LoVo (cell line): ENCODE measurements at places on chromosomes 1 and 21.

DNA sequence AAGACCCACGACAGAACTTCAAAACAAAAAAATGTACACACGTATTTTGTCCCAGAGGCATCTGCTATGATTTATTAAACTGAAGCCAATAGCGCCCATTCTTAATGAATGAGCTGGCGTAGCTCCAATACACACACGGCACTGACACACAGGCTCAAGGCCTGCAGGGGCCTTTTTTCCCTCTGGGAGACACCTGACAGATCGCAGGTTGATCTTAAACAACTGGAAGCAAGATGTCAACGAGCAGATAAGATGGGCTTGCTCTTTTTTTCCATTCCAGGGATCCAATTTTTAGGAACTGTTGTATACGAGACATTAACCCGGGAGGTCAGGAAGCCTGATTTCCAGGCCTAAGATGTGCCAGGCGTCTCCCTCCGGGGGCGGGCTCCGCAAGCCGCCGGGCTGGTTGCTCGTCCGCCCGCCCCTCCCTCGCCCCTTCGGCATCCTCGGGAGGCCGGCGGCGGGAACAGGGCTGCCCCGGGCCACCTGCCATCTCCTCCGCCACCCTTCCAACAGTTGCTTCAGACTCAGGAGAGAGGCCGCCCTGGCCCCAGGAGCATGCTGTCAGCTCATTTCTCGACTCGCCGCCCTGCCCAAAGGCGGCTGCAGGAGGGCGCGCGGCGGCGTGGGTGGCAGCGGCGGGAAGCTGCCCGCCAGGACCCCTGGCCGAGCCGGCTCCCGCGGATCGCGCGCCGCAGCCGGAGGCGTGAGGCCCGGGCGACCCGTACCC is 735 bp downstream of the TTC13 start:
- peak; percentile 39 for DNase-seq

- no peak for DNase-seq
Observed at GRCh38 chr1:7325254-7325653, 445.8 kb upstream of the VAMP3 start.

- DNase-seq = peak; percentile 19
Observed at GRCh38 chr1:218164930-218165700, 120.0 kb upstream of the RRP15 start.

GRCh38 chr1:118254491-118255425 is 69.7 kb upstream of the SPAG17 start:
- DNase-seq = no peak

GRCh38 chr1:31031330-31032143 is 34.0 kb downstream of the PUM1 start:
- no peak for DNase-seq

DNA sequence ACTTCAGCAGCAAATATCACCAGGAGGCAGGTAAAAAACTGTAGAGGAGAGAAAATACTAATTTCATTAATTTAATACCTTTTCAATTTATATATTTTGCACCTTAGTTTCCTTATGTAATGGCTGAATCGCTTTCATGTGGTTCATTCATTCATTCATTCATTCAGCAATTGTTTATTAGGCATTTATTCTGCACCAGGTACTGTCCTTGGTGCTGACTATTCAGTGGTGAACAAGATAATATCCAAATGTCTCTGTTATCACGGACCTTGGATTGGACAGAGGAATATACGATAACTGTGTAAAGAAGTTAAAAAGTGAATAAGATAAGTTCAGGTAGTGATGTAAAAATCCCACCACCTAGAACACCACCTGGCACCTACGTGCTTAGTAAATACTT is 28.8 kb downstream of the TSPAN2 start:
- DNase-seq = no peak

DNA sequence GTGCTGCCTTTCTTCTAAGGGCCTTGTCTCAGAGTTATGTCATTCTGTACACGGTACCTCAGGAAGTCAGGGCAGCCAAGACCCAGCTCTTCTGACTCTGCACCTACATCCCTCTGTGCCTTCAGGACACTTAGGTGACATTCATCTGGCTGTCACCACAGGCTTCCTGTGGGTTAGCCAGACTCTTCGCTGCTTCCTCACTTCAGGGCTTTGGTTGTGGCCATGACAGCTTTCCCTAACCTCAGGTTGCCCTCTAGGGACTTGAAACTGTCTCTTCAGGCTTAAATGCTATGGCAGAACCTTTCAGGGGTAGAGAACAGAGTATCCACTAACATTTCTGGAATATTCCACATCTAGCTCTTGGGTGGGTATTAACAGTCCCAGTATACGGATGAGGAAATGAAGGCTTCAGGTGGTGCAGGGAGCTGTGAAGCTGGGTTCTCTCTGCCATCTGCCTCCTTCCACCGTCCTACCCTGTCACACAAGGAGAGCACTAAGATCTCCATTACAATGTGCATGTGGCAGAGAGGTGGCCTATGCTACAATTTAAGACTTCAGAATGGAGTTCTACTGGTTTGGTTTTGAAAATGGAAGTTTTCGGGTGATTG is 9.9 kb downstream of the TSSK3 start:
- DNase-seq = no peak

- DNase-seq = no peak
Observed at GRCh38 chr21:25750085-25750484, 15.3 kb downstream of the GABPA start.

DNA sequence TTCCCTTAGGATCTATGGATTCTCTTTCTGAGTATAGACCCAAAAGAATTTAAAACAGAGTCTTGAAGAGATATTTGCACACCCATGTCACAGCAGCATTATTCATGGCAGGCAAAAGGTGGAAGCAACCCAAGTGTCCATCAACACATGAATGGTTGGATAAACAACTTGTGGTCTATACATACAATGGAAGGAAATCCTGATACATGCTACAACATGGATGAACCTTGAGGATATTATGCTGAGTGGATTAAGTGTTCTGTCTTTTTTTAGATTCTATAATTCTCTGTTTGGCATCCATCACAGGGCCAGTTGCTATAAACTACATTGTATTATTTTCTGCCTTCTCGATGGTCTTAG is 39.8 kb downstream of the PTPN14 start:
- DNase-seq = no peak

GRCh38 chr1:207811319-207811718 is 59.5 kb downstream of the CD46 start:
- DNase-seq = no peak

- no peak for DNase-seq
Observed at GRCh38 chr1:231139659-231140654, 21.9 kb upstream of the TRIM67 start.

GRCh38 chr1:236507022-236507700 is 16.6 kb upstream of the LGALS8 start:
- DNase-seq = no peak

DNA sequence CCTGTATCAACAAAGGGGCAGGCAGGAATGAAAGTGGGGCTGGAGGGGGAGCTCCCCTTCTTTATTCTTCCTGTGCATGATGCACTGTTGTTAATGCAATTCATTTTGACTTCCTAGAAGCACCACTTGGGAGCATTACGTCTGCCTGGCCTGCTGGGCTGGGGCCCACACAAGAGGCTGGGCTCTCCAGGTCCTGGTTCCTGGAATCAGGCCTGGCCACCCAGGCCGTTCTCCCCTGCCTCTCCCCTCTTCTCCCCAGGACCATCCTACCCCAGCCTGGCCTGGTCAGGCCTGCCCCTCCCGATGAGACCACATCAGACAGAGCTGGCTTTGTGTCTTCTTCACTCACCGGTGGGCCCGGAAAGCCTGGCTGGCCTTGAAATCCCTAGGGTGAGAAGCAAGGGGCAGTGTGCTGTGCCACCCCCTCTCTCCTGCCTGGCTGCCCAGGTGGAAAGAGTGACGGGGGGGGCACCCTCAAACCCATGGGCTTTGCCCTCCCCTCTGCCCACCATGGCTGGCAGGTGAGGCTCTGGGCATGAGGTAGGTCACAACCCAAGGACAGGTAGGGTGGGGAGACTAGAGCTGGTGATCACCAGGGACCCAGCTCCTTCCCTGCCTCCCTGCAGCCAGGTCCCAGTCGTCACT is 20.7 kb upstream of the PEF1 start:
- no peak for DNase-seq

DNA sequence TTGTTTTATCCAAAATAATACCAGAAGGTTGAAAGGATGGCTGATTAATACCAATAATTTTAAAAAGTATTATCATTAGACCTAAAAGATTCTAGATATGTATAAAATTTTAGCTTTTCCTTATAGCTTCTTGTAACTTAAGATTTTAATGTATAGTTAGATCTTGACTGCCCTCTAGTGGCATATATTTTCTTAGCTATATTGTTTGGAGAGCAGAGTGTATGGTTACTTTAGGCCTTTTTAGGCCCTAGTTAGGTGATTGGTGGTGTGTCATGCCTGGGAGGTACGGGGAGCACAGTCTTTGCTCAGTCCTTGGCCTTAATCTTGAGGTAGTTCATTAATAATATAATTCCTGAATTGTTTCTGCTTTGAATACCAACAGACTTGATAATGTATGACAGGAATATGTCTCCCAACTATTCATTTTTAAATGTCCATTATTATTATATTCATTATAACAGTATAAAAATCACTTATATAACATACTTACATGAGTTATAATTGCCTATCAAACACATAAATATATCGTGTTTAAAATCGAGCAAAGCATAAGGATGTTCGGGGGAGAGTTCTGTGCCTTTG is 328.4 kb downstream of the ZP4 start:
- peak; percentile 75 for DNase-seq

- no peak for DNase-seq
Observed at GRCh38 chr1:183219616-183220009, 33.5 kb downstream of the LAMC2 start.

DNA sequence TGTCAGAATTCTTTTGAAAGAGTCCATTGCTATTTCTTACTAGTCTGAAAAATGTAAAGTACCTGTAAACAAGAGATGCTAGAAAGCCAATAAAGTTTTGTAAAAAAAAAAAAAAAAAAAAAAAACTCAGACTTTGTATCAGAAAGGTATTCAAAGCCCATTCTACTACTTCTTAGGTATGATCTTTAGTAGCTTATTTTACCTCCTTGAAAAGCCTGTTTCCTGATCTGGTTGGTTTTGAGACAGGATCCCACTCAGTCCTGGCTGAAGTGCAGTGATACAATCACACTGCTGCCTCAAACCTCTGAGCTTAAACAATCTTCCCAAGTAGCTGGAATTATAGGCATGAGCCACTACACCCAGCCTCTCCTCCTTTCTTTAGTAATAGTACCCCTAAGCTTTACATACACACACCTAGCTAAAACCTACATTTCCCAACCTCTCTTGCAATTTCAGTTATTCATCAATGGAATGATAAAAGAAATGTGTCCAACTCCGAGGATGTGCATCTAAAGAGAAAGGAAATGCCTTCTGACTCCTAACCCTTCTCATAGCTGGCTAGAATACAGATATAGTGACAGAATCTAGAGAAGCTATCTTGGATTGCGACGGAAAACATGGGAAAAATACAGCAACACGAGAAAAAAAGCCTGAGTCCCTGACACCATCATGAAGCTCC is 30.6 kb downstream of the EPS15 start:
- DNase-seq = no peak

DNA sequence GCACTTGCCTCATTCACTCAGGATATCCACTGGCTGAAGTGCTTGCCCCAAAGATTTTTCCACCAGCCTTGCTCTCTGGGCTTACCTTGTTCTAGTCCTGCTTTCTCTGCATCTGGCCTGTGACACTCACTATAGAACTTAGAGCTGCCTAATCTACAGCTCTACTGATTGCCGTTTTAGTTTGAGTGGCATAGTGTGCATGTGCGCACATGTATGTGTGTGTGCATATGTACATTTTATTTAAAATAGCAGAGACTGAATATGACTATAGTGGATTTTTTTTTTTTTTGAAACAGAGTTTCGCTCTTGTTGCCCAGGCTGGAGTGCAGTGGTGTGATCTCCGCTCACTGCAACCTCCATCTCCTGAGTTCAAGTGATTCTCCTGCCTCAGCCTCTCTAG is 92.0 kb upstream of the CCDC190 start:
- no peak for DNase-seq

DNA sequence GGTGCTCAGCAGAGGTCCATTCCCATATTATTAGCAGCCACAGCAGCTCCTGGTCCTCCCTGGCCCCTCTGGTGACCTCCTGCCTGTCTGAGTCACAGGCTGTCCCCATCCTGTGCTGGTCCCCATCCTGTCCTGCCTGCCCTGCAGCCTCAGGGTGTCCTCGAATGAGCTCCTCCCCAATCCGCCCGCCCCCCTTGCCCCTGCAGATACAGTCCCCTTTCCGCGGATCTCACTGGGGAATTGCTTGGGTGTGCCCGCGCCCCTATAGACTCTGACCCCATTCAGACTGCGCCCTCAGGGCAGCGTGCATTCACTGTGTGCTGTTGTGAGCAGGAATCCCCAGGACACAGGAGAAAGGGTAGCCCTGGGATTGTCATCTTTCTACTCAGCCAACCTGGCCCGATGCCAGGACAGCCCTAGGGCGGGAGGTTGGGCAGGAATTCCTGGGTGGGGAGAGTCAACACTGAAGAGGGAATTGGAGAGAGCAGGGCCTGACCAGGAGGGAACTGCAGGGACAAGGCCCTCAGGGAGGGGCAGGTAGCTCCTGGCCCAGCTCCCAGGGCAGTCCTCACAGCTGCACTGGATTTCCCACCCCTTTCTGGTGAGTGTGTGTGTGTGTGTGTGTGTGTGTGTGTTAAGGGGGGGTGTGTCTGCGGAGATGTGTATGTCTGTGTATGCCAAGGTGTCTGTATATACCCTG is 1.1 kb upstream of the GUCA2A start:
- peak; percentile 95 for DNase-seq

- no peak for DNase-seq
Observed at GRCh38 chr1:21845646-21846641, 33.9 kb downstream of the LDLRAD2 start.

GRCh38 chr1:159897962-159898361 is 2.0 kb downstream of the CFAP45 start:
- no peak for DNase-seq

DNA sequence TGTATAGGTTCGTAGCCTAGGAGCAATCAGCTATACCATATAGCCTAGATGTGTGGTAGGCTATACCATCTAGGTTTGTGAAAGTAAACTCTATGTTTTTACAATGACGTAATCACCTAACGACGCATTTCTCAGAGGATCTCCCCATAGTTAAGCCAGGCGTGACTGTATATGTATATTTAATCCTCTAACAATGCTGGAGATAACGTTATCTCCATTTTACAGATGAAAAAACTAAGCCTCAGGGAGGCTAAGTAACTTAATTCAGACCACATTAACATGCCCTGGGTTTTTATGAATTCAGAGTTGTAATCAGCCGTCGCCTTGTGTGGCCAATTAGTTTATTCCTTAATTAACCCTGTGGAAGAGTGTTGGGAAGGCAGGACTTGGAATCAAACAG is 107.7 kb upstream of the PLXNA2 start:
- no peak for DNase-seq

DNA sequence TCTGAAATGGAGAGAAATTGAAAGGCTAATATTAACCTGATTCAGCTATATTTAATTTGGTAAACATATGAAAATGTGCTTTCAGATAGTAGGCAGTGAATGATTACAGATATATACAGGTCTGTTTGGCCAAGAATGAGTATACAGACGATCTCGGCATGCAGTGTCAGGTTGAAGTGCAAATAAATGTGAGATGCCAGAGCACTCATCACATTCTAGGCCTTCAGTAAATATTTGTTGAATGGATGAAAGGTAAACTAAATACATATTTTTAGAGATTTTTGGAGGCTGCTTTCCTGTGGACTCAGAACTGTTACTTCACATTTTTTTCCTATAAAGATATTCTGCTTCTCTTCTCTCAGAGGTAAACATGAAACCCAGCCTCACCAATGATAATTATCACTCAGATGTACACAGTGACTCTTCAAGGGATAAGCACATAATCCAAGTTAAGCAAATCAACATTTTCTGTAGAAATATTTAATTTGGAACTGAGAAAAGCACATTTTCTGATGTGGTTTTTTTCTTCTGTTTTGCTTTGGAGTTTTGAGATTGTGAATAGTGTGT is 702.9 kb downstream of the BRINP3 start:
- no peak for DNase-seq
